ENCODE measurements at places on chromosomes 16 and 17.
A peak's percentile ranks its signal among the peaks of the same experiment; 100 is the strongest.

DNA sequence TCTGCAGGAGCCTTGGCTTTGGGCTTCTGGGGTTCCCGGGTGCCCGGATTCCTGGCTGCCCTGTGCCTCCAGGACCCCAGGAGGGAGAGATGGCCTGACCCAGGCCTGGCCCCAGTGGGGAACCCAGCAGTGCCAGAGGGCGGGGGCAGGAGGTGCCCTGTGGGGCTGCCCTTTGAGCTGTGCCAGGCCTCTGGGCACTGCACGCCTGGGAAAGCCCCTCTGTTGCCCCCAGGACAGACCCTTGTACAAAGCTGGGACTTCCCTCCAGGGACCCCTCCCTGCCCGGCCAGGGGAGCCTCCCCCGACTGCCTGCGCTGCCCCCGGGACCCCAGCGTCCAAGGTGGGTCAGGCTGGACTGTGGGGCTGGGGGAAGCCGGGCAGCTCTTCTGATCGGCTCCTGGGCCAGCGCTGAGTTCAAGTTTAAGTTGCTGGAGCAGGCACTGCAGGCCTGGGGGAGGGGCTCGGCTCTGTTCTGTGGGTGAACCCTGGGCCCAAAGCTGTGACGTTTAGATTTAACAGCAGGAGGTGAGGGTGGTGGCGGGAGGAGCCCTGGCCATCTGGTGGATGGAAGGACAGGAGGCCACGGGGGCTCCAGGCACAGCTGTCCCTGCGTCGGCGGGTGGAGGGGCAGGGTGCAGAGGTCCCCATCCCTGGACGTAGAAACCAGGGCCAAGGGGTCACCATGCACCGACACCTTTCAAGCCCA is 27.6 kb upstream of the C1QTNF8 start:
- DNase-seq = no peak

GRCh38 chr16:24009098-24009497 is 173.3 kb downstream of the PRKCB start:
- DNase-seq = no peak

GRCh38 chr16:50522324-50522723 is 25.9 kb upstream of the NKD1 start:
- no peak for DNase-seq

DNA sequence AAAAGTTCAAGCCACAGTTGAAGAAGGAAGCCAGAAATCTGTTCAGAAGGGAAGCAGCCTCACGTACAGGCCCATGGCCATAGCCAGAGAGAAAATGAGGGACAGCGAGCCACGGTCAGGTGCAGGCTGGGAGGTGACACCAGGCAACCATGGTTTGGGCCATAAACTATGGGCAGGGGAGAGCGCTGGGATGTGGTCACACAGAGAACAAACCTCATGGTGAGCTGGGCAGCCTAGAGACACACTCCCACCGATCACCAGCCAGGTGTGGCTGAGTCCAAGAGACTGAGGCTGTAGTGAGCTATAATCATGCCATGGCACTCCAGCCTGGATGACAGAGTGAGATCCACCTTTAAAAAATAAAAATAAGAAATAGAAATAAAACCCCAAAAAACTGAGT is 76.5 kb downstream of the NETO2 start:
- DNase-seq = no peak

DNA sequence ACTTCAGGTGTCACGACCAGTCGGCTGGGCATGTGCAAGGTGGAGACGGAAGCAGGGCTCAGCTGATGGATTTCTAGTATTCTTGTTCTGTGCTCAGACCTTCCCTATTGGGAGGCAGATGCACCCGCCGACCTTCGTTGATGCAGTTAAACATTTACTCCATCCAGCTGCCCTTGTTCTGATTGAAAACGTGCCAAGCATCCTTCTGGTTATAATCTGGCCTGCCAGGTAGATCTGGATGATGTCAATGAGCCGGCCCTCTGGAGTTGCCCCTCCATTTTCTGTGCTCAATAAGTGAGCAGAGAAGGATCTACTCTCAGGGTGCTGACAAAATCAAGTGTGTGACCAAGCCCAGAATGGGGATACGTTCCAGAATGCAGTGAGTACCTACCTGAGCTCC is 38.3 kb downstream of the CCDC182 start:
- DNase-seq = no peak

DNA sequence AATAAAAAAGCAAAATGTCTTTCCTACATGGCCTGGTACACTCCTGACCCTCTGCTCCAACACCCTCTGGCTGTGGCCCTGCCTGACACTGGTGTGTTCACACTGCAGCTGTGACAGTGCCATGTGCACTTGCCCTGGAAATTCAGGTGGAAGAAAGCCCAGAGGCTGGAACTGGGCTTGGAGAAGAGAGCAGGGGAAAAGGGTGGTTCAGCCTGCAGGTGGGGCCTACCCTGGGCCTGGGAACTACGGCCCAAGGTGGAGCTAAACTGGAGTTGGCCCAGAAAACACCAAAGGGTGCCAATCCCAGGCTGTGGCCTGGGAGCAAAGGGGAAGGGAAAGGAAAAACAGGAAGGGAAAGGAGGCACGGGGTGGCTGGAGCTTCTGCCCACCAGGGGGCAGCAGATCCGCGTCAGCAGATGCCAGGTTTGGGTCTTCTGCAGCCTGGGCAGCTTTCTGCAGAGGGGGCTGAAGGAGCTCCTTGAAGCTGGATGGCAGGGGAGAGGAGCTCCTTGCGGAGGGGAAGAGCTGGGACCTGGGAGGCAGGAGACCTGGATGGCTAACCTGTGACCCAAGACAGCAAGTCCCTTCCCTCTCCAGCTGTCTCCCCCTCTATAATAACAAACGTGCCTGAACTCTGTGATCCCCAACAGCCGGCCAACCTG is 15.4 kb upstream of the CTCF start:
- peak; percentile 95 for DNase-seq

DNA sequence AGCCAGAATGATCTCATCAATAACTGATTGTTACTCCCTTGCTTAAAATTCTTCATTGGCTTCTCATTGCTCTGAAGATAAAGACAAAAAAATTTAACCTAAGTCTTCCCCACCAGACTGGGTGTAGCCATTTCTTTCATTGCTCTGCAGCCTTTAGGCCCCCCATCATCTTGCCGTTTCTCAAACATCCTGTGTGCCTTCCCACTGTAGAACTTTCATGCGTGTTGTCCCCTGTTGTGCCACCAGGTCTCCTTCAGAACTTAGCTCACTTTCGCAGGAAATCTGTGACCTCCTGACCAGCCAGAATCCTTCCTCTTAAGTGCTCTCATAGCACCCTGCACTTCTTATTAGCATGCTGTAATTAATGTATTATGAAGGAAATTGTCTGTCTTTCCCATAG is 31.8 kb downstream of the TNRC6C start:
- no peak for DNase-seq

GRCh38 chr17:12721581-12721980 is 55.9 kb downstream of the MYOCD start:
- no peak for DNase-seq

DNA sequence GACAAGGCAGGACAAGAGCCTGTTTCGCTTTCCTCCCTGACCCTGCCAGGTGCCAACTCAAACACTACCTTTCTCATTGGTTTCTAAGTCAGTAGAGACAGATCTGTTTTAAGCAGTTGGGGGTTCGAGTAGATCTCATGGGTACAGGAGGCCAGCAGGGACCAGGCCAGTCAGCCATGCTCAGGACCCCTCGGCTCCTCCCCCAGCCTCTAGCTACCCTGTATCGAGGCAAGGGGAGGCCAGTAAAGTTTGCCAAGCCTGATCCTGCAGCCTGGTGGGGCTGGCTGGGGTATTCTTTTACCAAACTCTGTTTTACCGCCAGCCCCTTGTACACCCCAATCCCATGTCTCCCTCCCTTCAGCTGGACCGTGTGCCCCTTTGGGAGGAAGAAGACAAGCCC is 26.6 kb downstream of the OR1D5 start:
- no peak for DNase-seq

- DNase-seq = no peak
Observed at GRCh38 chr17:15483431-15483830, 16.0 kb upstream of the CDRT4 start.

DNA sequence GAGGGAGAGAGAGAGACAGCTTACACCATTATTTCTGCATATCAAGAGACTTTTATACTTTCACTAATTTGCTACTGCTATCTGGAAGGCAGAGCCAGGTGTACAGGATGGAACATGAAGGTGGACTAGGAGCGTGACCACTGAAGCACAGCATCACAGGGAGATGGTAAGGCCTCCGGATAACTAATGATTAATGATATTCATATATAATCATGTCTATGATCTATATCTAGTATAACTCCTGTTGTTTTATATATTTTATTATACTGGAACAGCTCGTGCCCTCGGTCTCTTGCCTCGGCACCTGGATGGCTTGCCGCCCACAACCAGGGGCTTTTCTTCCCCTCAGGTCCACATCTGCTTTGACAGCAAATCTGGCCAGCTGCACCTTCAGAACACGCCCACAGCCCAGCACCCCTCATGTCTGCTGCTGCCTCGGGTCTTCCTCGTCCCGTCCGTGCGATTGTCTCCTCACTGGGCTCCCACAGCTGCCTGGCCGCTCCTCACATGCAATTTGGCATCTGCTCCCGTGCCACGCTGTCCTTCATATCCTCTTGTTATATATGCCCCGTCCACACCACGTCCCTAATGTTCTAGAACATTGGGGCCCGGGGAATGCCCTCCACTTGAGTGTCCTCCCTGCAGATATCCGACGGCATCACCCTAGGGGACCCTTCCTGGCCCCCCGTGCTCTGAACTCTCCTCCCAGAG is 10.2 kb upstream of the DEF8 start:
- DNase-seq = no peak

DNA sequence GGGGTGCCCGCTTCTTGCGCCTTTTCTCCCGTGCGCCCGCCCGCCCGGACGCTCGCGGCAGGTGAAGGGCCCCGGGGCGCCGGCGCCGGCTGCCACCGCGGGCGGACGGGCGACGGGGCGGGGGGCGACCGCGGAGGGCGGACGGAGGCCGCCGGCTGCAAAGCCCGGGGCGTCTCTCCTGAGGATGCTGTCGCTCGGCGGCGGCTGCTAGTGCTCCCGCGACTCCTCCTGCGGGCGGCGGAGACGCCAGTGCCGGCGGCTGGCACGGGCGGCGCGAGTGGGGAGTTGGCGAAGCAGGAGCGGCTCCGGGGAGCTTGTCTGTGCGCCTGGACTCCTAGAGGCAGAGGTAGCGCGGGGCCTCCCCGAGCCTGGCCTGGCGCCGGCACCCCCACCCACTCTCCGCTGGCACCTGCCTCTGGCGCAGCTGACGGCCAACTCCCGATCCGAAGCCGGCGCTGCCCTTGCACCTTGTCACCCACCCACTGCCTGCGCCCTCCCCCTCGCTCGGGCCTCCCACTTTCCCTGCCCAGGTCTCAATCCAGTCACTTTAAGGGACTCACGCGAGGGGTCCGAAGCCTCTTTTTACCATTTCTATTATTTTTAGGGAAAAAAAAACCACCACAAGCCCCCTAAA is at the start of gene FAM20A:
FAM20A (minus strand) TSS at position 437 of the 634 bp plus-strand sequence. CDS start 701 bp downstream, outside the sequence.
- DNase-seq = peak; percentile 52

All from HuH-7 (cell line).